ENCODE measurements at places on chromosomes 3 and 15.
A peak's percentile ranks its signal among the peaks of the same experiment; 100 is the strongest.

DNA sequence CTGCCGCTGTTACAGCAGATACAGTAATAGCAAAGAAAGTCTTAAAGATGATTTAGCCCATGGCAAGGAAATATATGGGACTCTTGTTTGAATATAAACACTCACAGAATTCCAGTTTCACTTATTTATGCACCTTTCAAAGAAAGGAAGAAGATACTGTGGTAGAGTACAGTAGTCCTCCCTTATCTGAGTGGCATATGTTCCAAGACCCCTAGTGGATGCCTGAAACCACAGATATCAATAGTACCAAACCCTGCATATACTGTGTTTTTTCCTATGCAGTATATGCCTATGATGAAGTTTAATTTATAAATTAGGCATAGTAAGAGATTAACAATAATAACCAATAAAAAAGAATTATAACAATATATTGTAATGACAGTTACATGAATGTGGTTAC, 8.2 kb downstream of the MAP2K1 start:
- no peak for DNase-seq

DNA sequence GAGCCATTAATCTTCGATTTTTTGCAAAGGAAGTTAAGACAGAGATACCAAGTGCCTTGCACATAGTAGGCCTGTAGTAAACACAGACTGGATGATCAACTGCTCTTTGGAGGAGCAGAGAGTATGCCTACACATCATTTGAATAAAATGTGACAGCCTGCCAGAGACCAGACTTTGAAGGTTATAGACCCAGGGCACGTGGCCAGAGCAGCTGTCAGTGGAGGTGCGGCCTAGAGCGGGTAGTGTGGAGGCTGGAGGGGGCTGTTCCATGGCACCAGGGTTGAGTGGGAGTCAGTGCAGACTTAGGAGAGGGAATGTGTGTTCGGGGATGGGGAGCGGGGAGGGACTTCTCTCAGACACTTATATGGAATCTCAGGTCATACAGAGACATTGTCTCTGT, 80.8 kb downstream of the SMAD3 start:
- peak; percentile 42 for DNase-seq

DNA sequence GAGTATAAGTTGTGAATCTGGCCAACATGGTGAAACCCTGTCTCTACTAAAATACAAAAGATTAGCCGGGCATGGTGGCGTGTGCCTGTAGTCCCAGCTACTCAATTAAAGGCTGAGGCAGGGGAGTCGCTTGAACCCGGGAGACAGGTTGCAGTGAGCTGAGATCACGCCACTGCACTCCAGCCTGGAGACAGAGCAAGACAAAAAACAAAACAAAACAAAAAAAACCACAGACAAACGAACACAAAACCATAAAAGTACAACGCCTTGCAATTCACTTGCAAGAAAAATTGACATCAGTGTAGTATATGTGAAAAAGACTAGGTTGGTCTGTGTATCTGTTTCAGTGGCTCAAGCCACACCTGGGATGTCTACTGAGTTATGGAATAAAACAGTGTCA, 29.9 kb upstream of the CCDC80 start:
- DNase-seq, result no peak

DNA sequence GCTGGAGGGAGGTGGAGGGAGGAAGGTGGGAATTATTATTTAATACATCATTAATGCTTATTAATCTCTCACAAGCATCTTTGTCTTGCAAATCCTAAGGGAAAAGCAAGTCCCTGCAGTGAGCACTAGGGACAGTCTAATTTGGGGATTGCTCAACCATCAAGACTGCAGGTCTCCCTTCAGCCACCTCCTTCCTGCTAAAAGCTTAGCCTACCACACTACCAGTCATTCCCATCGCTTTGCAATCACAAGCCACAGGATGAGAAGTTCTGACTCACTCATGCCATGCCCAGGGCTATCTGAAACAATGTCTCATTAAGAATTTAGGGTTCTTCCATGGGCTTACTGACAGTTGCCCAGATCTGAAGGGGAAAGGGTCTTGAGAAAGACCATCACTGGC, 51.0 kb upstream of the EIF1B start:
- no peak for DNase-seq

DNA sequence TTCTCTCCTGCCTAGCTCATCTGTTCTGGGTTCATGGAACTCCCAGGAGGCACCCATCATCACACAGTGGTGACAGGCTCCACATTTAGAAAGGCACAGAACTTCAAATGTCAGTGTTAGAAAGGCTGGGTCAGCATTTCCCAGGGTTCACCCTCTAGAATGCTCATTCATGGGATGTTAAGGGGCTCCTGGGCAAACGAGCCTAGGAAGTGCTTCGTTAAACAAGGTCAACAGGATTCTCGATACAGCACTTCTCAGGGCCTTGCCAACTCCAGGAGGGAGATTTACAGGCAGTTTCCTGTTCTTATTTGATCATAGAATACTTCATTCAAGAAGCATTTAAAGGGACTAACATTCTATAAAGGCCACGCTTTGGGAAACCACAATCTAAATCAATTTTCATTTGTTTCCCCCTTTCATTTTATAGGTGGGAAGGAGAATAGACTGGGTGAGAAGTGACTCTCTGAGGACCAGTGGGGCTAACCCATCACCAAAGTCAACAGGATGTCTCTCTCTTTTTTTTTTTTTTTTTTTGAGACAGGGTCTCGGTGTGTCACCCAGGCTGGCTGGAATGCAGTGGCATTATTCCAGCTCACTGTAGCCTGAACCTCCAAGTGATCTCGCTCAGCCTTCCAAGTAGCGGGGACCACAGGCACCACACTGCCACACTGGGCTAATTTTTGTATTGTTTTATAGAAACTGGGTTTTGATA, 14.3 kb downstream of the IGDCC4 start:
- DNase-seq, result no peak

All from fibroblast of skin of left biceps (primary cell).